ENCODE measurements at places on chromosomes 6 and 20.

GRCh38 chr6:144666781-144667180 lies 381.6 kb downstream of the UTRN start:
- DNase-seq = no peak

DNA sequence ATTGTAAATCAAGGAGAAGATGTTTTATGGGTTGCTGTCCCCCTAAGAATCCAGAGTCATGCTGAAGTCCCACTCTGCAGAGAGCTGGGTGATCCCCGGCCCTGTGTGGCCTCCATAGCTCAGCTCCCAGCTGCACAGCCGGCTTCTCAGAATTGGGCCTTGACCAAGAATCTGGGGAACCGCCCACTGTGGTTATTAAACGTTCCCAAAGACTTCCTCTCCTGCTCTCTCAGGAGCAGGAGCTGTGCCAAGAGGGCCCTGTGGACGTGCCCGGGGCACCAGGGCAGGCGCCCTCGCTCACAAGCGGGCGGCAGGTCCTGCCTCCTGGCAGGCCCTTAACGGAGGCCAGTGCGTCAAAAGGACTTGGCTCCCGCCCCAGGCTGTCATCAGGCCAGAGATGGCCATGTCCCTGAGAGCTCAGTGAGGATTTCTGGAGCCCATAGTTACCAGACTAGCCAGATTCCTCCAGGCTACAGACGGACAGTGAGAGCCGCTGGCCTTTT lies 30.4 kb downstream of the ZC3H12D start:
- DNase-seq = no peak

GRCh38 chr20:50286174-50286511 lies 95.5 kb downstream of the CEBPB start:
- no peak for DNase-seq

DNA sequence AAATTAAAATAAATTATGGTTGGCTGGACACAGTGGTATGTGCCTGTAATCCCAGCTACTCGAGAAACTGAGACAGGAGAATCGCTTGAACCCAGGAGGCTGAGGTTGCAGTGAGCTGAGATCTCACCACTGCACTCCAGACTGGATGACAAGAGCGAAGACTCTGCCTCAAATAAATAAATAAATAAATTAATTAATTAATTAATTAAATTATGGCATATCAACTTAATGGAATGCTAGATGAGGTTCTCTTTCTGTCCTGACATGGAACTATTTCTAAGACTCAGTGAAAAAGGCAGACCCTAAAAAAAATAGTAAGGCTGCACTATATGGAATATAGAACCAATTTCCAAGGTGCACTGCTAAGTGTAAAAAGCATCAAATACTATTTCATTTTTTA lies 4.8 kb downstream of the SRPK1 start:
- DNase-seq = no peak

DNA sequence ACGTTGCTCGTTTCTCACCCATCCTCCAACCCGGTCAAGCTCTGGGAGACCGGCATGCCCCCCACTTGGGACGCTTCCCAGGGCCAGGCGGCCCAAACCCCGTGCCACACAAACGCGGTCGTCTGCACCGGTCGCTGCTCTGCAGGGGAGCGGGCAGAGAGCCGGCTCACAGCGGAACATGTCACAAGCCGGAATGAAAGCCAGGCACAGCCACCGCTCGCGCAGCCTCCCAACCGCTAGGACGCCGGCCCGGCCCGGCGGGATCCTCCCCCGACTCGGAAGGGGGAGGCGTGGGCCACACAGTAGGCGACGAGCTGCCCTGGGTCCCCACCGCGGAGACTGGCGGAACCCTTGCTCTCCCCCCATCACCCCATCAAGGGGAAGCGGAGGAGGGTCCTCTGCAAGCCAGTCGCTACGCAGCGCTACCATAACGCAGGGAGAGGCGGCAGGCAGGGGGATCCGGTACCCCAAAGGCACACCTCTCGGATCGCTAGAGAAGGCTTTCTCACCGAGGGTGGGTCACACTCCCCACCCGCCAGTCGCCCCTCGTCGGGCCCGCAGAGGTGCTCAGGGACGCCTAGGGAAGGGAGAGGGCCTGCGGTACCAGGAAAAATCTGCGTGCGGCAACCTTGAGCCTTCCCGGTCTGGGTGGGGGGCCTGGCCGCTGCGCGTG lies 768.4 kb upstream of the DEFB115 start:
- DNase-seq = no peak

DNA sequence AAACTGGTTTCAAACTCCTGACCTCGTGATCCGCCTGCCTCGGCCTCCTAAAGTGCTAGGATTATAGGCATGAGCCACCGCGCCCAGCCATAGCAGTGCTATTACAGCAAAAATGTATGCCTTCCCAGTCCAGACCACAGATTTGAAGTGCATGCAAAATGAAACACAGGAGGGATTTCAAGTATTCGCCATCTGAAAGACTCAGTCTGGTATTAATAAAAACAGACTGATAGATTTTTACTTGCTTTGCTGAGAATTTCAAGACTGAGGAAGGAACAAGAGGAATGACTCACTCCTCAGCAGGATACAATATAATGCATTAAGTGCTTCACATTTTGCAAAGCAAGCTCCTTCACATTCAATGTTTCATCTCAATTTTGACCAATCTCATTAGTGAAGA lies 134.9 kb downstream of the TMEM200A start:
- no peak for DNase-seq

DNA sequence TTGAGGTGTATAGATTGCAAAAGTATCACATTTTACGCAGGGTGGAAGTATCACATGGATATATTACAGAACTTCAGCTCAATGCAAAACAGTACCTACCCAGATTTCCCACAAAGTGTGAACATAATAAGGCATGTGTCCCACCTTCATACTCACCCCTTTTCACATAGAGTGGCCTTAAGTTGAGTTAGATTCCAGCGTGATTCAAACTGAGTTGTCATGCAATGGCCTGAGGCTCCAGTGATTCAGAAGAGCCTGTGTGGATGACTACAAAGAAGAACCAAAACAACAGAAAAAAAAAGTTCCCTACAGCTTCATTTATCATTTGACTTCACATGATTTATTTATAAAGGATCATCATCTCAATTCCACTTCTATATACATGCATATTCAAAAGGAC lies 309.7 kb downstream of the SLC35F1 start:
- no peak for DNase-seq

- DNase-seq = no peak
Observed at GRCh38 chr6:164184410-164184809, 769.9 kb downstream of the QKI start.

DNA sequence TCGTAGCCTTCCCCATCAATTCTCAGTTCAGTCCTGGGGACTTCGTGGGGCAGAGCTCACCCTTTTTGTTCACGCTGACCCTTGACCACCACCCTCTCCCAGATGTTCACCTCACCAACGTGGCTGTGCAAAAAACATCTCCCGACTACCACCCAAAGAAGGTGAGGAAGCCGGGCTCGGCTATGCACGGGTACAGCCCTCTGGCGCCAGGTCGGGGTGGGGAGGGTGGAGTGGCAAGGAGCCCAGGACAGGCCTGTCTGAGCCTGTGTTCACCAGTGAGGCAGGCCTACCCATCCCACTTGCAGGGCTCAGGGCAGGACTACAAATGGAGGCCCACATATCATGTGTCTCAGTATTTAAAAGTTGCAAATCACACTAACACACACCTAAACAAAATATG lies 18.1 kb downstream of the PDRG1 start:
- no peak for DNase-seq

- DNase-seq = peak; percentile 46
Observed at GRCh38 chr6:122033564-122034181, 365.8 kb upstream of the HSF2 start.

- no peak for DNase-seq
Observed at GRCh38 chr6:100153636-100154275, 159.7 kb upstream of the MCHR2 start.

DNA sequence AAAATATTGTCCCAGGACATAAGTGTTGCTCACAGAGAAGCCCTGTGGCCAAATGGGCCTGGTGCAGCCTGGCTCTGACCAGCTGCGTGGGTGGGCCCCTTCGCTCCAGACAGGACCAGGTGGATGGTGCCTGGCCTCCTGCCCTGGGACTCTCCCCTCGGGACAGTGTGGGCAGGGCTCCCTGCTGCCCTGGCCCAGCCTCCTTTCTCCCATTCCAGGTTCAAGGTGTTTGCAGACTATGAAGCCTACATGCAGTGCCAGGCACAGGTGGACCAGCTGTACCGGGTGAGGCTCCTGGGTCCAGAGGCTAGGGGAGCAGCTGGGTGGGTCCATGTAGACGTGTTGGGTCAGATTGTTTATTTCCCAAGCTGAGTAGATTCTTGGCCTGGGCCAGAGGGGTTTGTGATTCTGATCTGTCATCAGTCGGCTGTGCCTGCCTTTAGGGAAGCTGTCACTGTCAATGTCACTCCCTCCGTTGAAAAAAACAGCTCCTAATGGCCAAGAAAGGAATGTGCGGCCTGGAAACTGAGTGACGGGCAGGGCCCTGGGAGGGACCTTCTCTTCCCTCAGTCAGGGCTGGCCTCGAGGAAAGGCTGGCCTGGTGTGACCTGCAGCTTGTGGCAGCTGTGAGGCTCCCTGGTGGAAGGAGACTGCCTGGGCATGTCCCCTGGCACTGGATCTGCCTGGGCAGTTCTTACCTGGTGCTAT lies 47.7 kb downstream of the PYGB start:
- DNase-seq = no peak

DNA sequence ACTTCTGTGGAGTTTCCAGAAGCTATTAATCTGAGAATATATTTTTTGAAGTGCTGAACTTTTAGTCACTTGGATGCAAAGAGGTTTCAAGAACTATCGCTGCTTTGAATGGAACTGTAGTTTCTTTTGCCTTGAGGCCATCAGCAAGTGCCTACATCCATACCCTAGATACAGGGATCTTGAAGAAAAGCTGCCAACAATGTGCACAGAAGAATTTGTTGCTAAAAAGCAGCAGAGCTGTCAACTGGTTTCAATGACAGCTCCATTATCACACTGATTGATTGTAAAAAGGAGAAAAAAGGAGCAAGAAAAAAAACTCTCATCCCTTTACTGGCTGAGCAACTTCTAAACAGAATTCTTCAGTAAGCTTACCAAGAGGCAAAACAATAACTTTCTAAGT lies 251.0 kb upstream of the NRSN1 start:
- DNase-seq = no peak

- DNase-seq = peak; percentile 89
Observed at GRCh38 chr20:36199345-36200257, 36.7 kb upstream of the AAR2 start.

DNA sequence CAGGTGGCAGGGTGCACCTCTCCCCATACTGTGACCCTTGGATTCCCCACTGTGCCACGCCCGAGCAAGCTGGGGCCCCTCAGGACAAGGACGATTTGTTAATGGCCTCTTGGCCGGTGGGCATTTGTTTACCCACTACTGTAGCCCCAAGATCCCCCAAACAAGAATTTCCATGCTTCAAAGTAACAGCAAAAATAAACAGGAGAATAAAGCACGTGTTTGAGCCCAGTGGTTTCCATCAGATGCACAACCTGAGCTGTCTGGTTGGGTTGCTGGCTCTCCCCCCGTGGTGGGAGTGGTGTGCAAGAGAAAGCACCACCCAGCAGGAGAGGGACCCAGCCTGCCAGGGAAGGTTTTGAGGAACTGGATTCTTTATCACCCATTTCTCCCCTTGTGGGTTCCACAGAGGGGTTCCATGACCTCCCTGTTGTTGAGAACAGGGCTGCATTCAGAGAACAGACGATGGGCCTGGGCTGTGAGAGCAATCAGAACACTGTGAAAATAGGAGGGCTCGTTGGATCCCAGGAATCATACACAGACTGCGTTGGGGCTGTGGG lies 4.8 kb downstream of the CD93 start:
- no peak for DNase-seq

DNA sequence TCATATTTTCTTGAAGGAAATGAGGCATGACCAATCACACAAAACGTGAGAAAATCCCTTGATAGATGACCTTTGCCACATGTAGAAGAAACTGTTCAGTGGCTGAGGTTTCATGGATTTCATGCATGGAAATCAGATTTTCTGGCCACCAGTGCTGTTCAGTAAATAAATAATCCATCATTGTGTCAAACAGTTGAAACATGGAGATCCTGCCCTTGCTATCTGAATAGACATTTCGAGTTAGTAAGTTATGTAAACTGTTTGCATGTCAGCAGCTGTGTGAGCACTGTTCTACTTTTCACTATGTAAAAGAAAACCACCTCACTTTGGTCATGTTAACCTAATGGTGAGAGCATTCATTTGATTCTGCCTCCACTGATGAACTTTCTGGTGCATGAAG lies 793.9 kb upstream of the EPHA7 start:
- DNase-seq = no peak

GRCh38 chr20:3316136-3316535 lies 77.1 kb upstream of the SLC4A11 start:
- no peak for DNase-seq

DNA sequence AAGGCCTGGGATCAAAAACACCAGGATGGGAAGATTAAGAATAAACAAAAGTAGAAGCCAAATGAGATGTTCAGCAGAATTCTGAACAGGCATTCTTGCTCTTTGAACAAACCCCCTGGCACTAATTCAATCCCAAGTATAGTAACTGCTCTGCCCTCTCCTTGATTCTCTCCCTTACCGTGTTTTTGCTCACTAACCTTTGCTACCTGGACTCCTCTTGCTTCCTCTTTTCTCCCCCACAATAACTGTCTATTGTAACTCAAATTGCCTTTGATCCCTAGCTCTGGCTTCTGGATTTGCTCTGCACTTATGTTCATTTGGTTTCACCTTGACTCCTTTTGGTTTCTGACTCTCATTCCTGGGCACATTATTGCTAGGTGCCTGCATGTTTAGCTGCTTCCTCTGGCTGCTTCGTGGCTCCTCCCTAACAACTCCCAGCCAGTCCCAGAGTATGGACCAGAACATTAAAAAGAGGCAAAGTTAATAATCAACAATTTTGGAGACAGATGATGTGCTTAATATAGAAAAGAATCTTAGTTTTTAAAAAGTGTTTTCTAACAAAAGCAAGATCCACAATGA lies 65.4 kb upstream of the PHIP start:
- DNase-seq = no peak

DNA sequence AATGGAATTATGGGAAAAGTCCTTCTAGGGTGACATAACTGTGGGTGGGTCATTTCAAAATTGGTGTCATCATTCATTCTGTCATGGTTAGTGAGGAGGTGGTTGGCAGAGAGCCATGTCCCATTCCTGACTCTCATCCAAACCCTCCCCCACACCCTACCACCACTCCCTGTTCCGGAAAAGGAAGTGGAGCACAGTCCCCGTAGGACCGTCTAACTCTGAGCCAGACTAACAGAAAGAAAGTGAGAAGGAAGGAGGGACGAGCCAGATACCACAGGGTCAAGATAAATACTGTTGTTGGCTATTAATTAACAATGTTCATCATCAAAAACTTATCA lies 4.8 kb downstream of the TRIM10 start:
- peak; percentile 32 for DNase-seq

DNA sequence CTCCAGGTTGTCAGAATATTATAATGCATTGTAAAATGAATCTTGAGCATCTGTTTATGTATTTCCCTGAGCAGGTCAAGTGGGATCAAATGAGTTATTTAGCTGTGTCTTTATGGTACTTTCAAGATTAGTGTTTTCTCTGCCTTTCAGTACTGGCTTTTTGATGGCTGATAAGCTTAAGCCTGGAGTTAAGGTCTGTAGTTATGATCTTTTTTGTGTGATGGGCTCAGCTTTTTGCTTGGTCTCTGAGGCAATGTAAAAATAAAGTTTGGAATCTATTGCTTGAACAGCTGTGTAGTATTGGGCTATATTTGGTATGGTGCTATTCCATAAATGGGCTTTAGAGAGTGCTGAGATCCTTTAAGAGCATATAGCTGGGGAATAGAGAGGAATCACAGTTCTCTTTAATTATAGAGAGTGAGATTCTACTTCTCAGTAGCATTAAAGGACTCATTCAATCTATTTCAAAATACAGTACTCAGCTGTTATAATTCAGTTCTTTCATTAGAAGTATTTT lies 40.7 kb downstream of the ZNF451 start:
- DNase-seq = no peak

Measured in HuH-7 (cell line).